T47D (cell line): ENCODE measurements at places on chromosomes 3 and 15.

DNA sequence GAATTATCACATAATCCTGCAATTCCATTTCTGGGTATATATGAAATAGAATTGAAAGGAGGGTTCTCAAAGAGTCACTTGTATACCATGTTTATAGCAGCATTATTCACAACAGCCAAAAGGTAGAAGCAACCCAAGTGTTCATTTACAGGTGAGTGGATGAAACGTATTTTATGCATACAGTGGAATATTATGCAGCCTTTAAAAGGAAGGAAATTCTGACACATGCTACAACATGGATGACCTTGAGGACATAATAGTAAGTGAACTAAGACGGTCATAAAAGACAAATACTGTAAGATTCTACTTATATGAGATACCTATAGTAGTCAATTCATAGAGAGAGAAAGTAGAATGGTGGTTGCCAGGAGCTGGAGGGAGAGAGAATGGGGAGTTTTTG is 110.8 kb upstream of the LIPC start:
- no peak for DNase-seq

DNA sequence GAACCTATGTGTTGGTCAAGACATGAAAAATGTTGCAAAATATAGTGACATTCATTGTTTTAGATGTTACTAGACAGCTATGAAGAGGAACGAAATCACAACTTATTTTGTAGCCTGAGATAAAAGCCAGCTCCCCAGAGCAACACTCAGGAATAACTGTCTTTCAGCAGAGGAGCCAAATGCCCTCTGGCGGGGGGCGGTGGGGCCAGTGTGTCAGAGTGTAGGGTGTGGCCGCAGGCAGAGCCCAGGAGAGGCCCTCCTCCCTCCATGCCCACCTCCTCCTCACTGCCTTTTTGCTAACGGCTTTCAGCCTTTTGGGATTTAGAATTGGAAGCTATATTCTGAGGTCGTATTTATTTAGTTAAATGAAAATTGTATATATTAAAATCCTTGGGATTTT is 16.9 kb downstream of the APOD start:
- no peak for DNase-seq

GRCh38 chr3:53077476-53078220 is 31.8 kb upstream of the SFMBT1 start:
- DNase-seq = no peak

DNA sequence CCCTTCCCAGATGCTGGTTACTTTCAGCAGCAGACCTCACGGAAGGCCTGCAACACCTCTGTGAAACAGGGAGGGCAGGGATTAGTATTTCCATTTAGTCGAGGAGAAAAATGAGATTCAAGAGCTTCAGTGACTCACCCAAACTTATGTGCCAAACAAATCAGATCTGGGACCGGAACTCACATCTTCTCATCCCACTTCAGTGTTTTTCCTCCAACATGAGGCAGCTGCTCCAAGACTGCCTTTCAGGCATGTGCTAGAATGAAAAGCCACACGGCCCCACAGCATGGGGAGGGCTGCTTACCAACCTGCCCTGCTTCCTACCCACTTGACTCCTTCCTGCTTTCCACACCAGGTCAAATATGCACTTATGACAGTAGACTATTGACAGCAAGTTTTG is 129.4 kb upstream of the SLC24A5 start:
- no peak for DNase-seq

GRCh38 chr3:14216257-14217048 is 37.8 kb downstream of the LSM3 start:
- DNase-seq = no peak

- DNase-seq = no peak
These were observed 34.5 kb downstream of the SLCO2A1 start for GRCh38 chr3:133995264-133995663.

- DNase-seq = no peak
These were observed 509.9 kb downstream of the SHQ1 start for GRCh38 chr3:72338082-72338941.
